ENCODE measurements at places on chromosomes 6 and 20.

GRCh38 chr6:149963212-149963461 lies 606 bp upstream of the ULBP1 start:
- no peak for DNase-seq

DNA sequence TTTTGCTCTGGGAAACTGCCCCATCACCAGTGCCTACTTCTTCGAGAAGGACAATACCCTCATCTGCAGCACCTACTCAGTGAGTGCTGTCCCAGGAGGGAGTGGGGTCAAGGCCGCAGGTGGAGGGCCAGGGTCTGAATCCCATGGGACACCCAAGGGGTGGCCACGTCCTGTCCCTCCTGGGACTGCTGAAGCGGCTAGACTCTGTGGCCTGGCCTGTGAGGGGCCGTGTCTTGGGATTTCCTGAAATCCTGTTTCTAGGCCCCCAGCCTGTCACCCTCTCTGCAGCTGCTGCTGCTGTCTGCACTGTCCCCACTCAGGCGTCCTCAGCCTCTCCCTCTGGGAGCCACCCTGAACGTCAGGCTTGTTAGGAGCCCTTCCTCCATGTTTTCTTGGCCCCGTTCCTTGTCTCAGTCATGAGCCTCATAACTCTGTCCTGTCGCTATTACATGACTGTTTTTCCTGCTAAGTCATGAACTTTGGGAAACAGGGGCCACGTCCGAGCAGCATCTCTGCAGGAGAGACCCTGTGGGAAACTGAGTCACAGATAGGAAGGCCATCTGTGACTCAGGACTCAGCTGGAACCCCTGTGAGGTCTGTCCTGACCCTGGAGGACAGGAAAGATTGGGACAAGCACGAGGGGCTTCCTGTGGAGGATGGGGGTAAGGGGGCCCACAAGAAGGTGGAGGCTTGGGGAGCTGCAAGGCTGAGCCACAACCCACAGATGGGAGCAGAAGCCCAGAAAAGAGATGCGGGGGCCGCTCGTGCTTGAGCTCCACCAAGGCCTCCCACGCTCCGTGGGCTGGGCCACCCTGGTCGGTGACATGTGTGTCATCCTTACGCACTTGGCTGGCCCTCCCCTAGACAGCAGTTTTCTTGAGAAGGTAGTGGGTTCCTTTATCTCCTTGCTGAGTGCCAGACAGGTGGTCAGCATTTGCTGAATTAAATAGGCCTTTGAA lies 49.9 kb downstream of the EFCAB8 start:
- DNase-seq, result no peak

GRCh38 chr6:31042806-31043205 lies 32.5 kb downstream of the MUC22 start:
- DNase-seq, result no peak

GRCh38 chr20:10883166-10883565 lies 209.4 kb upstream of the JAG1 start:
- no peak for DNase-seq

DNA sequence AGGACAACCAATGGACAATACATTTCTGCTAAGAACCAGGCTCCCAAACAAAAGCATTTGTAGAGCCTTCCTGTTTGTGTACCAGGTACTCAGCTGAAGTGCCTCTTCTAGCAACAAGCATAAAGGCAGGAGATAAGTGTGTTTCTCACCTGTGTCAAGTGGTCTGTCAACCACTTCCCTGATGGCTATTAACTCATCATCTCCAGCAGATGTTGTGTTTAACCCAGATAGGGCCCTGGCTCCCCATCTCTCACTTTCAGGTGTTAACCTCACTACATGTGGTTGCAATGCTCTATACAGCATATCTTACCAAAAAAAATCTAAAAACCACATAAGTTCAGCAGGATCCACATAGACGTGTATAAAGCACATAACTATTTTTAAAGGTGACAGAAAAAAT lies 9.6 kb upstream of the IL17A start:
- DNase-seq, result no peak

Data from suprapubic skin (tissue), 4 donors.